ENCODE measurements at places on chromosomes 5 and 9.

- peak; percentile 78 for DNase-seq
Observed at GRCh38 chr9:94139672-94140417, 55.6 kb downstream of the PTPDC1 start.

GRCh38 chr9:100096378-100096916 lies 2.4 kb downstream of the ERP44 start:
- no peak for DNase-seq

GRCh38 chr9:132054024-132054423 lies 25.6 kb downstream of the MED27 start:
- DNase-seq = no peak

DNA sequence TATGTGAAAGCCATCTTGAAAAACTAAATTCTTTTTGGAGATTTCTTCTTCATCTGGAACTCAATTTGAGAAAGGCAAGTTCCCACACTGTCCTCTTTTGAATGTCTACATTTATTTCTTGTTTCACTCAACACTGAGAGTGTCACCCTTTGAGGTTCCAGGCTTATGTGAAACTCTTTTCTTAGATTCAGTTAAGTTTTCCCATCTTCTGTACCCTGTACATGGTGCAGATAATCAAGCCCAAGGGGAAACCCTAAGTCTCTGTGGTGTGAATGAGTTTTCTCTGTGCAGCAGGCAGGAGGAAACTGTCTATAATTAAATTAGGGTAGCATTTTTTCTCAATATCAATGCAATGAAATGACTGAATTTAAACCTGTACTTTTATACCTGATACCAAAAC lies 72.3 kb upstream of the PRLR start:
- no peak for DNase-seq

DNA sequence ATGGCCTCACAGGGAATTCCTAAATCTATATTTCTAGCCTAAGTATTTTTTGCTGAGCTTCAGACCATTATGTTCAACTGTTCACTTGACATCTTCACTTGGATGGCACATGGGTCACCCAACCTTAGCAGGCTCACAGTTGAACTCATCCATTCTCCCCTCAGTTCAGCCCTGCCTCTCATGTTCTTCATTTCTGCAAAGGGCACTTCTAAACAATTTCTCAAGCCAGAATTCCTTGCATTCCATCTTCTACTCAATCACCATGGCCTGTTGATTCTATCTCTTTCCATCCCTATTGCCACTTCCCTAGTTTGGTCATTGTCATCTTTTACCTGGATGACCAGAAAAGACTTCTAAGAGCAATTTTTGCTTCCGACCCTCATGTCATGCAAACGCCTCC lies 7.3 kb upstream of the RGS3 start:
- DNase-seq = no peak

DNA sequence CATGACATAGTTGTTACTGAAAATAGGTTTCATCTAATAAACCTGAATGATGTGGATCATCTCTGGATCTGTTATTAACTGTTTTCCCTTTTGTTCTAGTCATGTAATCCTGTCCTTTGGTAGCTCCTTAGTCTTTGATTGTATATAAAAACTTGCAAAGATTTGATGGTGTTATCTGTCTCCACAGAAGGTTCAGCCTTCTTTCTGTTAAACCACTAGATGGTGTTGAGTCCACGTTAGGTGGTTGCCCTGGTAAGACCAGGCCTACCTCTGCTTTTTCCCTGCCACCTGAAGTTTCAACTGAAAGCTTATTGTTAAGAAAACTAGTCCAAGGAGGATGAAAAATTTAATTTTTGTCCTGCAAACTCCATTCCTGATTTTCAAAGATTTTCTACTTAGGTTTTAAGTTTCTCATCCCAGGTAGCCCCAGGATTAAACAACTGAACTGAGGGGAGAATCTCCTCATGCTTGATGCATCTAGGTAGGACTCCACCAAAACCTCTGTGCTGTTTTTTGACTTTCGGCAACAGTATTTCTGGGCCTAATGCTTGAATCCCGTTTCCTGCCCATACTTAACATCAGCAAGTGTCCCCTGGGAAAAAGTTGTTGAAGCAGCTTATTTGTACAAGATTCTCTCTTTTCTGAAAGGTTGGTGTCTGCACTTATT lies 68.5 kb downstream of the RICTOR start:
- no peak for DNase-seq

DNA sequence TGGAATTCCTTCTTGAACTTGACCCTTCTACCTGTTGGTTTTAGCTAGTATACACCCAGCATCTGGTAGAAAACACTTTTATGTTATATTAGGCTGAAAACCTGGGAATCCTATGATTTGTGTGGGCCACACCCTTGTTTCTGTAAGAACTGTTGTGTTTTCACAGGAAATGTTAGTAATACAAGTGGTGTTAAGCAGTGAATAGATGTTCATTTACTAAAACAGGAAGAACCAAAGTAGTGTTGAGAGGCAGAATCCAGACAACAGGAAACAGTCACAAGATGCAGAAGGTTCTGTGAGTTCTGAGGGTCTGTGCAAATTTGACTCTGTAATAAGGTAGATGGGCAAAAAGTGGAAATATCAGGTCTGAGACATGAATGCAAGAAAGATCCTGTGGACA lies 73.0 kb upstream of the RAI14 start:
- no peak for DNase-seq

DNA sequence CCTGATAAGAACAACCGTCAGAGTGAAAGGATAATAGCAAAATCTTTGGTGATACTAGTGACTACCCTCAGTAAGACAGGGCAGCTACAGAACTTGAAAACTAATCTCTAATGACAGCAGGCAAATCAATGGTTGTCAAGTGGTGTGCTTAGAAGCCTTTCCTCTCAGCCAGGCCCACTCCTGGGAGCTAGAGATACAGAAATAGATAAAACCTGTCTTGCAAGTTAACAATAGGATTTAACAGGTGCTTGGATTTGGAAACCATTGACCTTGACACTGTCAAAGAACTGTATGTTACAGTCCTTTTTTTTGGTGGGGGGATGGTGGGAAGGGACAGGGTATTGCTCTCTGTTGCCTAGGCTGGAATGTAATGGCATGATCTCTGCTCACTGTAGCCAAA lies 118.6 kb downstream of the BASP1 start:
- DNase-seq = no peak

DNA sequence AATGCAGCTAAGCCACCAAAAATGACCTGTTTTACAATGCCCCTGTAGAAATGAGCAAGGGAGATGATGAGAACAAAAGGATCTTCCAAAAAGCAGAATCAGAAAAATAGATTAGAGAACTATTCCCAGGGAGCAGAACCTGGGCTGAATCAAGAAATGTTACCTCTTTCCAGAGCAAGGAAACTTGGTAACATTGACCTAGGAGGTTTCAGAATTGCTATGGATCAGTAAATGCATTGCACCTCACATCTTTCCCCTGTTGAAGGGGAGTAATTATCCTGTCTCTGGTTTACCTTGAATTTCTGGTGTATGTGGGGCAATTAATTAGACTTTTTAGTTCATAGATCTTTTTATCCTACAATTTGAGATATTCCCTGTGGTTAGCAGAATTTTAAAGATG lies 151.2 kb upstream of the RAI14 start:
- DNase-seq = no peak

GRCh38 chr5:54944364-54944763 lies 41.0 kb downstream of the ESM1 start:
- peak; percentile 29 for DNase-seq

DNA sequence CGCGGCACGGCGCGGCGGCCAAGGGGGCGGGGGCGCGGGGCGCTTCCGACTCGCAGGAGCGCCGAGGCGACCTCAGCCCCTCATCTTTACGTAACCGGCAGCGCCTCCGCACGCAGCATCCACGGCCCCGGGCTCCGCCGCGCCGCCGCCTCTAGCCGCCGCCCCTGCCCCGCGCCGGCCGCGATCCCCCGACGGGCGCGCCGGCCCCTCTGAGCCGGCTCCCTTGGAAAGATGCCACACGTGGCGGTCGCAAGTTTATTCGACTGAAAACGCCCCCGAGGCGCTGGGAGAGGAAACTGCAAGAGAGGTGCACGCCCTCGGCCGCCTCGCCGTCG lies 1.0 kb downstream of the KLF9 start:
- DNase-seq = peak; percentile 74

DNA sequence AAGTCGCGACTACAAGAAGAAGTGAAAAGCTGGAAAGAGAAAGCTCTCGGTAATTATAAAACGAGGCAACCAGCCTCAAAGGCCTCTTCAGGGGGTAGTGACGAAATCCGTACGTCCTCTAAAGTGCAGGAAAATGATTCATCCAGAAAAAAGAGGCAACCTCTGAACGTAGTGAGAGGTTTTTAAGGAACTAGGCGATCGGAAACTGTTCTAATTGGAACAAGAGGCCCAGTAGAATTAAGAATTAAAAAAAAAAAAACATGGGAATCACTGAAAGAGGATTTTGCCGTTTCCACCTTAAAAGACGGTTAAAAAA lies 1.0 kb downstream of the CSNK1A1 start:
- no peak for DNase-seq

DNA sequence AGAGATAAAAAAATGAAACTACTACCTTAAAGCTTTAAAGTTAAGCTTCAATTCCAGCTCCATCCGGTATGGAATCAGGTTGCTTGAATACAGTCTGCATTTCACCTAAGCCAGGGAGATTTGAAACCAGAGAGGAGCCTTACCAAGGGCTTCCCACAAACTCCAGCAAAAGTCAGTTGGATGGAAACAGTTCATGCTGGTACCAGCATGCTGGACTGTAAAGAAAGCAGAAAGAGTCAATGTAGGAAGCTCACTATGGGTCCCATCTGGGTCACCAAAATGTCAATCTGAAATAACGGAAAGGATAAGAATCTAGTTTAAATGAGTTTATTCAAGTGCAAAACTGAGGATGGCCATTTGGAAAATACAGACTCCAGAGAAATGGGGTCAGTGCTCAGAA lies 65.3 kb downstream of the CDO1 start:
- peak; percentile 16 for DNase-seq

GRCh38 chr5:95730011-95730700 lies 980 bp upstream of the RHOBTB3 start:
- DNase-seq = peak; percentile 6

GRCh38 chr5:109410389-109411148 lies 795 bp upstream of the PJA2 start:
- peak; percentile 71 for DNase-seq

DNA sequence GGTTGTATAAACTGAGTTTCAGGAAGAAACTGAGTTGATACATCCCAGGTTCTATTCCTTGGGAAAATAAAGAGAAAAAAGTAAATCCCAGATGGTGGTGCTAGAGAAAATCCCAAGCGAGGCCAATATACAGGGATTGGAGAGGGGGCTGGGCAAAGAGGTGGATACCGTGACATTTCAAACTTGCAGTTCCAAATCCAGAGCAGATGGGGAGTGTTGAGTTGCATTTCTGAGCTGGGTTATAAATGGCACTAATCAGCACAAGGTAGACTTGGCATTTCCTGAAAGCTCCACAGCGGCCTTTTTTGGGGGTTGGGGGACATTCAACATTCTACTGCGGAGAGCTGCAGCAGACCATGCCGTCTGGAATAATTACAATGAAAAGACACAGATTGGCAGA lies 224.4 kb downstream of the NXNL2 start:
- DNase-seq = no peak

DNA sequence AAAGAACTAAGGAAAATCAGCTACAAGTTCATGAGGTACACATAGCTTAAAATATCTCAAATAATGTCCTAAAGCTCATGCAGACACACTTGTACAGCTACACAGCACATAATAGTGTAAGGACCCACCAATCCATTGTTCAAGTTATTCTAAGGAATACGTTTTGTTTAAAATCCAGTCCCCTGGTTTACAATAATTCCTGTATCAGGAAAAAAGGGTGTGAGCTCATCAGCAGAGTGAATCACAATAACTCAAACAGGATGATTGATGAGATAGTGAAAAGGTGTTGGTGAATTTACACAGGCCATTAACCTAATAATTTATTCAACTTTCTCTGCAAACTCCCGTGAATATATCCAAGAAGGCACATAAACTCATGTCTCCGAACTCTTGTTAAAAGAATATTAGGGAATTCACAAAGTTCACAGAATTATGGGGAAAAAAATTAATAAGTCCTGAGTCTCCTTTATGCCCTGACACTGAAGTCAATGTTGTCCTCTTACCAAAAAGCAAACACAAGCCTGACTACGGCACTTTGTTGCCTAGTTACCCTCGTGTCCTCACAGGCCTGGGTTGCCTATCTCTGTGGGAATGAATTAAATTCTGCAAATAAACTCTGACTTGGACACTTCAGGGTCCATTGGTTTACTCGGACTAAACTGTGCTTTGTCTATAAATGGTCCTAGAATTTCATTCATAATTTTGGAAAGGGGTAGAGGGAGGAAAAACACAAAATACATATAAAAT lies 142.8 kb upstream of the PDE4D start:
- no peak for DNase-seq

GRCh38 chr9:15612962-15613361 lies 60.1 kb downstream of the CCDC171 start:
- no peak for DNase-seq

DNA sequence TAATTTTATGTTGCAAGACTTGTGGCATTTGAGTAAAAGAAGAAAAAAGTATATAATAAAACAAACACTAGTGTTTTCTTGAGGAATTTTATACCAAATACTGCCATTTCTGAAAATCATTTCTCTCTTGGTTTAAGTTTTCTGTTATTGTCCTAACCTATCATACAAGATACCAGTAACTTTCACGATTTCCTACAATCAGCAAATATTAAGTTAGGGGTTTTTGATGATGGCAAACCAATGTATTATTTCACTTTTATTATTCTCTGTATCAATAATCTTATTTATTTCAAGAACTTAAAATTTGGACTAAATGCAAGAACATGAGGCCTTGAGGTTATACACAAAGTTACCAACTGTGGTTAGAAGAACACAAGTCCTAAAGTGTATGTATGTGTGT lies 109.0 kb upstream of the VCAN start:
- no peak for DNase-seq

- no peak for DNase-seq
Observed at GRCh38 chr5:112263469-112263868, 155.6 kb downstream of the EPB41L4A start.

GRCh38 chr9:14258660-14259239 lies 55.2 kb downstream of the NFIB start:
- no peak for DNase-seq

- DNase-seq = peak; percentile 61
Observed at GRCh38 chr9:127505396-127506116, 54.2 kb downstream of the LRSAM1 start.

DNA sequence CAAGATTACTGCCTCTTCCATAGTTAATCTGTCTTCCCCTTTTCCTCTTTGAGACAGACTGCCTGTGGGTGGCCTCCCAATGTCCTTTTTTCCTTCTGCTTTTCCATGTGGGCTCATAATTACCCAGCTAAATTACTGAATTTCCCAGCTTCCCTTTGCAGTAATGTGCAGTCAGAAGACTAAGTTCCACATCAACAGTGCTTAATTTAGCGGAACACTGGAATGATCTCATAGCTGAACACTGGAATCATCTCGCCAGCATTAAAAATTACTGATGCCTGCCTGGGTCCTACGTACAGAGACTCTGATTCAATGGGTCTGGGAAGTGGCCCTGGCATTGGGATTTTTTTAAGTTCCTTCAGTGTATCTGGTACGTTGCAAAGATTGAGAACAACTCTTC lies 84.3 kb downstream of the DNAH5 start:
- DNase-seq = no peak

DNA sequence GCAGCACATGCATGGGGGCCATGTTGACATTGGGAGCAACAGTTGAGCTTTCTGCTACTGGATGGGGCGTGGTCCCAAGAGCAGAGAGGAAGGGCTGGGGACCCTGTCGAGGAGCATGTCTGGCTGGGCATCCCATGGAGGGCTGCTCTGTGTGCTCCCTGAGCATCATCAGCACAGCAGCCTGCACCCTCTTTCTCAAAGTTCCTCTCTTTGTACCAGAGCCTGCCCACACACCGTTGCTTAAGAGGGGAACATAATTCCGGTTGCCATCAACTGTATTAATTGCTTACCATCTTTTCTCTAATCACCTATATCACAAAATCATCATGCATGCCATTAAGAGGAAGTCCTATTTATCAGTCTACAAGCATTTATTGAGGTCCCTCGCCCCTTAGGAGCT lies 55.2 kb upstream of the DIRAS2 start:
- no peak for DNase-seq

Data from SJCRH30 (cell line).